ENCODE measurements at places on chromosomes 16 and 17.

DNA sequence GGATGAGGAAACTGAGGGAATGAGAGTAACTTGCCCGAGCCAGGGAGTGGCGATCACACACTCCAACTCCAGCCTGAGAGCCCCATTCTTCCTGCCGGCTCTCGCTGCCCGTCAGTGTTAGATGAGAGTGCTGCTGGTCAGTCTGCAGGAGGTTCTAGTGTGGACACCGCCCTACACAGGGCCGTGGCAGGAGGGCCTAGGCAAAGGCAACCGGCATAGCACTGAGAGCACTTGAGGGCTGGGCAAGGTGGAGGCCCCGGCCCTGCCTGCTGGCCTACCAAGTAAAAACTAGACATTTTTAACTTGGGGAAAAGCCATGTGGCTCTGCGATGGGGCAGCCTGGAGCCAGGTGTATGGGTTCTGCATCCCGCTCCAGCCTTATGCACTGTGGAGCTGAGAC, 354.8 kb downstream of the SEC14L1 start:
- no peak for DNase-seq

GRCh38 chr17:47720754-47721533, 12.1 kb upstream of the TBX21 start:
- no peak for DNase-seq

DNA sequence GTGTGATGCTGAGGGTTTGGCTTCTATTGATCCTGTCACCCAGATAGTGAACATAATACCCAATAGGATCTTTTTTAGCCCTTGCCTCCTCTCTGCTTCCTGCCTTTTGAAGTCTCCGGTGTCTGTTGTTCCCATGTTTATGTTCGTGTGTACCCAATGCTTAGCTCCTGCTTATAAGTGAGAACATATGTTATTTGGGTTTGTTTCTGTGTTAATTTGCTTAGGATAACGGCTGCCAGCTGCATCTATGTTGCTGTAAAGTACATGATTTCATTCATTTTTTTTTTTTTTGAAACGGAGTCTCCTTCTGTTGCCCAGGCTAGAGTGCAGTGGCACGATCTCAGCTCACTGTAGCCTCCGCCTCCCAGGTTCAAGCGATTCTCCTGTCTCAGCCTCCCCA, 23.0 kb downstream of the DUS2 start:
- DNase-seq = no peak

GRCh38 chr16:58049232-58050185, 24.0 kb downstream of the MMP15 start:
- DNase-seq = no peak

- DNase-seq = no peak
These were observed 3.0 kb downstream of the NTAN1 start for GRCh38 chr16:15052747-15053476.

DNA sequence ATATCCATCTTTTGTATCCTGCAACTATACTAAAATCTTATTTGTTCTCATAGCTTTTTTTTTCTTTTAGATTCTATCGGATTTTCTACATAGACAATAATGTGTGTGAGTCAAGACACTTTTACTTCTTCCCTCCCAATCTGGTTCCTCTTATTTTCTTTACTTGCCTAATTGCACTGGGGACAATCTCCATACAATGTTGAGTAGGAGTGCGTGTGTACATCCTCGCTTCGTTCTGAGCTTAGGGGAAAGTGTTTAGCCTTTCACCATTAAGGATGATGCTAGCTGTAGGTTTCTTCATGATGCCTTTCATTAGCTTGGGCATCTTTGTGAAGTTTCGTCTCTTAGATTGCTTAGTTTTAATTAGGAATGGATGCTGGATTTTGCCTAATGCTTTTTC, 2.9 kb downstream of the SPATA32 start:
- DNase-seq = no peak

GRCh38 chr17:18356624-18357023, 6.7 kb downstream of the SHMT1 start:
- no peak for DNase-seq

DNA sequence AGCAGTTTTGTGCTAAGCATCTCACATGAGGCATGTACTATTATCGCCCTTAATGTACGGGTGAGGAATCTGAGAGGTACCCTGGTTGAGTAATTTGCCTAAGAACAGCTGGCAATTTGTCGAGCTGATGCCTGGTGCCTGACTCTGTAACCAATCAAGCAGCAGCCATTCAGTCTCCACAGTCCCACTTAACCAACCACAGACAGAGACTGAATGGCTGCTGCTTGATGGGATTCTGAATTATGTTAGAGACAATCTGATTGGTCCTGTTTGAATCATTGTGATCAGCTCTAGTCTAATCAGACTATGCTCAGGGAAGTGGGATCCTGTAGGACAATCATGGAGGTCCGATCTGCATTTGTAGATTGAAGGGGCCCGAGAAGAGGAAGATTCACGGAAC, 447.0 kb downstream of the SHISA9 start:
- no peak for DNase-seq

DNA sequence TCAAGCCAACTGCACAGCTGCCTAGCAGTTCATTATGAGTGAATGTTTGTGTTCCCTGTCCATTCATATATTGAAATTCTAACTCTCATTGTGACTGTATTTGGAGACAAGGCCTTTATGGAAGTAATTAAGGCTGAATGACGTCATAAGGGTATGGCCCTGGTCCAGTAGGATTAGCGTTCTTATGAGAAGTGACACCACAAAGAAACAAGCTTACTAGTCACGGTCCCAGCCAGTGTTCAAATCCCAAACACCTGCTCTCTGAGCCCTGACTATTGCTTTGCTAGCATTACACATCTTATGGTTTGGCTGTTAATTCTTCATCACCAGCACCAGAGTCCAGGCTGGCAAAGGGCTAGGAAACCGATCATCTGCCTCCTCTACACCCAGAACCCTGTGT, 2.2 kb downstream of the ZNF668 start:
- DNase-seq = no peak

DNA sequence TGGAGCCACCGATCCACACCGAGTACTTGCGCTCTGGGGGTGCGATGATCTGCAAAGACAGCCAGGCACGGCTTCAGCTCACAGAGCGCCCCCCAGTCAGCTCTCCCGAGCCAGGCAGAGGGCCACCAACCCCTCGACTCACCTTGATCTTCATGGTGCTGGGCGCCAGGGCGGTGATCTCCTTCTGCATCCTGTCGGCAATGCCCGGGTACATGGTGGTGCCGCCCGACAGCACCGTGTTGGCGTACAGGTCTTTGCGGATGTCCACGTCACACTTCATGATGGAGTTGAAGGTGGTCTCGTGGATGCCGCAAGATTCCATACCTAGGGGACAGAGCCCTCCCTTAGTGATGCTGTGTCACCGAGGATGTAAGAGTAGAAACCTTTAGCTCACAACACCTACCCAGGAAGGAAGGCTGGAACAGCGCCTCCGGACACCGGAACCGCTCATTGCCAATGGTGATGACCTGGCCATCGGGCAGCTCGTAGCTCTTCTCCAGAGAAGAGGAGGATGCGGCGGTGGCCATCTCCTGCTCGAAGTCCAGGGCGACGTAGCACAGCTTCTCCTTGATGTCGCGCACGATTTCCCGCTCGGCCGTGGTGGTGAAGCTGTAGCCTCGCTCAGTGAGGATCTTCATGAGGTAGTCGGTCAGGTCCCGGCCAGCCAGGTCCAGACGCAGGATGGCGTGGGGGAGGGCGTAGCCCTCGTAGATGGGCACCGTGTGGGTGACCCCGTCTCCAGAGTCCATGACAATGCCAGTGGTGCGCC, 1.6 kb downstream of the ACTG1 start:
- DNase-seq = no peak

DNA sequence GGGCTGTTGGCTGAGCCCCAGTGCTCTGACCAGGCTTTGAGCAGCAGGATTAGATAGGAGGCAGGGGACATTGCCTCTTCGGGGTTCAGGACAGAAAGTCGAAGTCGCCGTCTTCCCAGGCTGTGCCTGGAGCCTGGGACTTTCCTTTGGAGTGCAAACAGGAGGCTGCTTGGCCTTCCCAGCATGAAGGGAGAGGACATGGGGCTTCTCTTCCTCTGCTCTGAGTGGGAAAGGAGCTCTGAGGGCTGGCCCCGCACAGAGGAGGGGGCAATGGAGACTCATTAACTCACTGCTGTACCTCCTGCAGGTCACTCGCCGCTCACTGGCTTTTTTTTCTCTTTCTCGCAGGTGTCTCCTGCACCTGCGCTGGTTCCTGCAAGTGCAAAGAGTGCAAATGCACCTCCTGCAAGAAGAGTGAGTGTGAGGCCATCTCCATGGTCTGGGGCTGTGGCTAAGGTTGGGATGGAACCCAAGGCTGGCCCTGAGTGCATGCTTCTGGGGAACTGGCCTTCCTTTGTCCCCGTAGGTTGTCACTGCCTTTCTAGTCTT, 642 bp downstream of the MT1F start:
- no peak for DNase-seq

DNA sequence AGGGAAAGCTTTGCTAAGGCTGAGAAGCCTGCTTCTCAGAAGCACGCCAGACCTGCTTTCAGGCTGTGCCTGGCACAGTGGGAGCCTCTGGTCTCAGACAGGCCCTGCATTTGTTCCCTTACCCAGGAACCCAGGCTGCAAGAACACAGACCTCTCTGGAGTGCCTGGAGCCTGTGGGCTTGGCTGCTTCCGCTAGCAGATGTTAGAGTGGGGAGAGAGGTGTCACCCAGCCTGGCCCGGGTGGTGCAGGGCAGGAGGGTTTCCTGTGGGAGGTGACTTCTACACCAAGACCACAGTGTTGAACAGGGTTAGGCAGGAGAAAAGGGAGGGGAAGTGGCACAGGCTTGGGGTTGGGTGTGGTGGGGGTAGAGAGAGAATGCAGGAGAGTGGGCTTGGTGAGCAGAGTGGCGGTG, 35.8 kb upstream of the ADGRG1 start:
- no peak for DNase-seq

Data from SW 1271 (cell line).